NCI-H1105 (cell line): ENCODE measurements at places on chromosomes 11 and 22.

DNA sequence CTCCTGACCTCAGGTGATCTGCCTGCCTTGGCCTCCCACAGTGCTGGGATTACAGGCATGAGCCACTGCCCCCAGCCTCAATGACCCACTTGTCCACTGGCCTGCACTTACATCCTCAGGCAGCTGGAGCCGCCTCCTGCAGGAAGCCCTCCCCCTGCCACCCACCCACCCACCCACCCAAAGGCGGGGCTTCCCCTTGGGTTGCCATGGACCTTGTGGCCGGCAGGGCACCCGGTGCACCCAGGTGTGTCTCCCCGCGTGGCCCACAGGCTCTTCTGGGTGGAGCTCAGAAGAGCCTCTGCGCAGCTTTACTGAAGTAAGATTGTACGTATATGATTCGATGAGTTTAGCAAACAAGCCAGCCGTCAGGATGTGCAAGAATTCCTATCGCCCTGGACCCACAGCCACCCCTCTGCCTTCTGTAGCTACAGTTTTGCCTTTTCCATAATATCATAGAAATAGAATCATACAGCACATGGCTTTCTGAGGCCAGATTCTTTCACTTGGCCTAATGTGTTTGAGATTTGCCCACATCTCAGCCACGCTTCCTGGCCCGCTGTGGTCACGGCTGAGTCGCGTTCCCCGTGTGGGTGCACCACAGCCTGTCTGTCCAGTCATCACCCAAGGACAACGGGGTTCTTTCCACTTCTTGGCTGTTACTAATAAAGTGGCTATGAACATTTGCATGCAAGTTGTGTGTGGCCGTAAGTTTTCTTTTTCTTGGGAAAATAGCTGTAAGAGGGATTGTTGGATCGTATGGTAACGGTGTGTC is 5.3 kb upstream of the BRSK2 start:
- no peak for DNase-seq

GRCh38 chr22:24583221-24584165 is 9.4 kb downstream of the LRRC75B start:
- DNase-seq: peak; percentile 94

DNA sequence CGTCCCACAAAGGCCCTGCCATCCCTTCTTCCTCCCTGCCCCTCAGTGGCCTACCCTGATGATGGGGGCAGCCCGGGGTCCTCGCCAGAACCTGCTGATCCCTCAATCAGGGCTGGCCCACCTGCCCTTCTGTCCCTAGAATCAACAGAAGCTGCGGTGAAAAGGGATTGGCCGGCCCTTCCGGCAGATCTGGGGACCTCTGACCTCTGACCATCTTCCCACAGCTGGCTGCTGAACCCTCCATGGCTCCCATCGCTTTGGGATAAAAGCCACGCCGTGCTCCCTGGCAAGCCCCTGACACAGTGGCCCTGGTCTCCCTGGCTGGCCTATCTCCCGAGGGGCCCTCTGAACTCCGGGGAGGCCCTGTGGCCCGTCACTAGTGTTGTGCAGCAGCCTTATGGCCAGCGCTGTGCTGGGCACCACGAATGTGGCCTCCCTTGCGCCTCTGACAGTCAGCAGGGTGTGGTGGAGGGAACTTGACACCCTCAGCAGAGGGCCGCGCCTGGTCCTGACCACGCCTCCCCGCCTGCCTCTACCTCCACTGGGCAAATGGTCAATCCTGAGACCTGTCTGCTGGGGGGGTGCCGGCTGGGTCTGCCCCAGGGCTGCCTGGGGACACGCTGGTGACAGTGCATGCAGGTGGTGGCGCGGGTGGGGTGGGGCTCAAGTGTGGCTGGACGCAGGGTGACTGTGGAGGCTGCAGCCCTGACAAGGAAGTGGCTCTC is 58.0 kb upstream of the TTLL12 start:
- DNase-seq: no peak

- no peak for DNase-seq
Observed at GRCh38 chr11:2233693-2234455, 36.5 kb downstream of the ASCL2 start.

DNA sequence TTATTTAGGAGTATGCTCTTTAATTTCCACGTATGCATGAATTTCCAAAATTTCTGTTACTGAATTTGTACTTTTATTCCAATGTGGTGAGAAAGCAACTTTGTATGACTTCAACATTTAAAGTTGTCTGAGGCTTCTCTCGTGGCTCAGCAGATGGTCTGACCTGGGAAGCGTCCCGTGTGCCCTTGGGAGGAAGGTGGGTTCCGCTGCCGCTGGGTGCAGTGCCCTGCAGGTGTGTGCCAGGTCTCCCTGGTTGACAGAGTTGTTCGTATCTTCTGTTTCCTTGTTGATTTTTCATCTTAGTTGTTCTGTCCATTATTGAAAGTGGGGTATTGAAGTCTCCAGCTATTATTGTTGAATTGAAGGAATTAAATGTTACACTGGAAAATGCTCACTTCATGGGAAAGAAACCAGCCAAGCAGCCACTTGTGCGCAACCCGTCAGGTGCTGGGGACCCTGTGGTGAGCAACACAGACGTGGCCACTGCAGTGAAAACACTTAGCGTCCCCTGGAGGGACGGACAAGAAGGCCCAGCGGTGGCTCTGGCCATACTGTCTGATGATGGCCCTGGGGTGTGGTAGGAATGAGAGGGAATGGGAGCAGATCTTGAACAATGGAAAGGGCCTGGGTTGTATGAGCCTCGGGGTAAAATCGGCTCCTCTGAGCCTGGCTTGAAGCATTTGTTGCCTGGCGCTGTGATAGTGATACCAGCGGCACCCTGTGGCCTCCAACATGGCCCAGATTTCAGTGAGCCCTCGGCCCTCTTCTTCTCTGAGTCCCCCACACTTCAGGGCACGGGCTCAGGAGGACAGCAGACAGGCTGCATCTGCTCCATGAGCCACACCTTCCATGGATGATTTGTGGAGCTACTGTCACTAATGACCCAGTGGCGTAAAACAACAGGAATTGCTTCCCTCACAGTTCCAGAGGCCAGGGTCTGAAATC is 31.5 kb upstream of the KRTAP5-7 start:
- DNase-seq: no peak

DNA sequence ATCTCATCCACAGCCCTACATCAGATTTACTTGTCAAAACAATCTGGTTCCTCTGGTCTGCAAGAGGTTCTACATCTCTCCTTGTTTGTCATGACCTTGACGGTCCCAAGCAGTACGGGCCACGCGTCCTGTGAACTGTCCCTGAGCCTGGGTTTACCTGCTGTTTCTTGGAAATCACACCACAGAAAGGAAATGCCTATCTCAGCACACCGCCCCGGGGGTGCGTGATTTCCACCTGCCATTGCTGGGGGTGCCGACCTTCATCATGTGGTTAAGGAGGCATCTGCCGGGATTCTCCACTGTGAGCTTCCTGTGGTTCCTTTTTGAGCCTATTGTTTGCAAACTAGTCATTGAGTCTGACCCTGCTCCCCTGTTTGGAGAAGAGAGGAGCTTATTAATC is 1363.4 kb downstream of the BRD1 start:
- no peak for DNase-seq

DNA sequence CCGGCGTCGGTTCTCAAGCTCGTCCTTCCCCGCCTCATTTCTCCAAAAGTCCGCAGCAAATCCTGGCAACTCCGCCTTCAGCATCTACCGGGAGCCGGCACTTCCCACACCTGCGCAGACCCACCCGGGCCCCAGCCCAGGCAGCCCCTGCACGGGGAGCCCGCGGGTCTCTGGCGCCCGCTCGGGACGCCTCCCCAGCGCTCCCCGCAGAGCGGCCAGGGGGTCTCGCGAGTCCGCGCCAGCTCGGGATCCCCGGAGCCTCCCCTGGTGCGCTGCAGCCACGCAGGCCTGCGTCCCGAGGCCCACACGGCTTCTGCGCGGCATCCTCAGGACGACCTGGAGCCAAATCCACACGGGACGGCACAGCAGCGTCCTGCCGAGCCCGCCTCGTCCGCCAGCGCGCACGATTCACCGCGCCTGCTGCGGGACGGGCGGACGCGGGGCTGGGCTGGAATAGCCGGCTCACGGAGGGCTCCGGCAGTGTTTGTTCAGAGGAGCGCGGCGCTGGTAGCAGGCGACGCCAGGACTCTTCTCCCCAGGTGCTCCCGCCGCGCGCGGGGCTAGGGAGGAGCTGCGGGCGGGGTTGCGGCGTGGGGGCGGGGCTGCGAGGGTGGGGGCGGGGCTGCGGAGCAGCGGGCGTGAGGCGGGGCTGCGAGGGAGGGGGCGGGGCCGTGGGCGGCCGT is 816 bp upstream of the PHRF1 start:
- peak; percentile 88 for DNase-seq

GRCh38 chr11:121070951-121071845 is 29.8 kb upstream of the TECTA start:
- no peak for DNase-seq

DNA sequence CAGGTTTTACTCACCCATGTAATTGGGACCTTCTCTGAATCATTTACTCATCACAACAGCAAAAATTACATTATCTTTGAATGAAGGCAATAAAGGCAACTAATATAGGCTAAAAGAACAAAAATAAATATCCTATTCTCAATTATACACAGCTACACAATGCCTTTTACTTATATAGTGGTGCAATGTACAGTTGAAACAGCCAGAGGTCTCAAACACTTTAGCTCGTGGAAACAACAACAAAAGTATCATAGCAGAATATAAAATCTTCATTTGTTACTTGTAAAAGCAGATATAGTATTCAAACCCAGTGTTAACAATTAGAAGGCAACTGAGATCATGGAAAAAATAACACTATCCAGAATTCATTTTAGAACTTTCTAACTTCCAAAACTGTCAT is 20.6 kb upstream of the CCDC34 start:
- DNase-seq: no peak

DNA sequence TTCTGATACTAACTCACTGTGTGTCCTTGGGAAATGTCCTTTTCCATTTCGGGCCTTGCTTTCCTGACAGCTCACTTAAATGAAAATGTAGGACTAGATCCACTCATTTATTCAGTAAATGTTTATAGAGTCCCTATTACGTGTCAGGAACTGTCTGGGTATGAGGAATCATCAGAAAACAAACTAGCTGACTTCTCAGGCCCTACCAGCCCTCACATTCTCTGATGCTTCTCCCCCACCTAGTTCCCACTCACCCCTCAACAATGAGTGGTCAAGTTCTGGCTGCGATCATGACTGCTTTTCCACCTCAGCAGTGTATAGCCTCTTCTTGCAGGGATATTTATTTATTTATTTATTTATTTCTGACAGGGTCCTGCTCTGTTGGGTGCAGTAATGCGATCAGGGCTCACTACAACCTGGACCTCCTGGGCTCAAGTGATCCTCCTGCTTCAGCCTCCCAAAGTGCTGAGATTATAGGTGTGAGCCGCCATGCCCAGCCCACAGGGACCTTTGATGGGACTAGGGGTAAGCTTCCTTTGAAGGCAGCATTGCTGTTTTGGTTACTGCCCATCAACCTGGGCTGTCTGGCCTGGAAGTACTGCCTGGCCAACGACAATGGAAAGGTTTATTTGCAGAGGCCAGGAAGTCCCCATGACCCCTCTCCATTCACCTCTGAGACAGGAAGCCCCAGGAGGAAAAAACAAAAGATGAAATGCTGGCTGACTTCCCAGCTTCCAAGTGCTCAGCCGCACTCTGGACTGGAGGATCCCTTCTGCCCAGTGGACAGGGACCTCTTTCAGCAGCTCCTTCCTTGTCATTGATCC is 33.1 kb upstream of the POLD3 start:
- no peak for DNase-seq

DNA sequence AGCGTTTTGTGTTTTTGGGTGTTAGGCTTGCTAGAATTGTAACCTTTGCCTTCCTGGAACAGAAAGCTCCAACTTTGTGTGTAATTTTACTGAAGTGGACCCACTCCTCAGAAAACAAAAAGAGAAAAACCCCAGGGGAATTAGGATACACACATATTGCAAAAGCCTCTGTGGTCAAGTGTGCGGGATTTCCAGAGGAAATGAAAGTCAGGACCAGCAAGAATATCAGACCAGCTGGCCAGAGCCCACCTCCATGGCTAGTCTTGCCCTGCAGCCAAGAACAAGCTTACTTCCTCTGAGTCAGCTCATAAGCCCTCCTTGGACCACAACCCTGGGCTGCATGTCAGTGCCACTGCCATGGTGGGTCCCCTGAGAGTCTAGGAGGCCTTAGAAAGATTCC is 37.0 kb upstream of the FTH1 start:
- no peak for DNase-seq

- no peak for DNase-seq
Observed at GRCh38 chr11:130323452-130324450, 9.0 kb upstream of the ZBTB44 start.

- DNase-seq: no peak
Observed at GRCh38 chr11:5237420-5237819, 3.1 kb upstream of the HBD start.

- DNase-seq: no peak
Observed at GRCh38 chr11:58186938-58187337, 1.9 kb upstream of the OR9Q2 start.

- DNase-seq: no peak
Observed at GRCh38 chr22:37909766-37910165, 3.7 kb downstream of the MICALL1 start.

- DNase-seq: no peak
Observed at GRCh38 chr22:49963647-49964026, 3.1 kb downstream of the PIM3 start.

GRCh38 chr22:37892566-37893335 is 13.3 kb upstream of the MICALL1 start:
- DNase-seq: no peak

- DNase-seq: no peak
Observed at GRCh38 chr11:86555866-86556265, 116.5 kb downstream of the ME3 start.

GRCh38 chr22:45036154-45036553 is 26.3 kb upstream of the PHF21B start:
- peak; percentile 69 for DNase-seq

- peak; percentile 68 for DNase-seq
Observed at GRCh38 chr11:15208378-15209222, 93.9 kb downstream of the INSC start.

DNA sequence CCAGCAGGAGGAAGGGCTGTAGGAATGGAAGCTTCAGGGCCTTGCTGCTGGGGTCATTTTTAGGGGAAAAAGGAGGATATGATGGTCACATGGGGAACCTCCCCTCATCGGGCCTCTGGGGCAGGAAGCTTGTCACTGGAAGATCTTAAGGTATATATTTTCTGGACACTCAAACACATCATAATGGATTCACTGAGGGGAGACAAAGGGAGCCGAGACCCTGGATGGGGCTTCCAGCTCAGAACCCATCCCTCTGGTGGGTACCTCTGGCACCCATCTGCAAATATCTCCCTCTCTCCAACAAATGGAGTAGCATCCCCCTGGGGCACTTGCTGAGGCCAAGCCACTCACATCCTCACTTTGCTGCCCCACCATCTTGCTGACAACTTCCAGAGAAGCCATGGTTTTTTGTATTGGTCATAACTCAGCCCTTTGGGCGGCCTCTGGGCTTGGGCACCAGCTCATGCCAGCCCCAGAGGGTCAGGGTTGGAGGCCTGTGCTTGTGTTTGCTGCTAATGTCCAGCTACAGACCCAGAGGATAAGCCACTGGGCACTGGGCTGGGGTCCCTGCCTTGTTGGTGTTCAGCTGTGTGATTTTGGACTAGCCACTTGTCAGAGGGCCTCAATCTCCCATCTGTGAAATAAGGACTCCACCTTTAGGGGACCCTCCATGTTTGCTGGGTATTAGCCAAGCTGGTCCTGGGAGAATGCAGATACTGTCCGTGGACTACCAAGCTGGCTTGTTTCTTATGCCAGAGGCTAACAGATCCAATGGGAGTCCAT is 14.1 kb downstream of the IL10RA start:
- no peak for DNase-seq
